PC-3 (cell line): ENCODE measurements at places on chromosomes 5 and 9.

GRCh38 chr9:136690104-136690805 lies 3.0 kb upstream of the AGPAT2 start:
- DNase-seq = no peak

DNA sequence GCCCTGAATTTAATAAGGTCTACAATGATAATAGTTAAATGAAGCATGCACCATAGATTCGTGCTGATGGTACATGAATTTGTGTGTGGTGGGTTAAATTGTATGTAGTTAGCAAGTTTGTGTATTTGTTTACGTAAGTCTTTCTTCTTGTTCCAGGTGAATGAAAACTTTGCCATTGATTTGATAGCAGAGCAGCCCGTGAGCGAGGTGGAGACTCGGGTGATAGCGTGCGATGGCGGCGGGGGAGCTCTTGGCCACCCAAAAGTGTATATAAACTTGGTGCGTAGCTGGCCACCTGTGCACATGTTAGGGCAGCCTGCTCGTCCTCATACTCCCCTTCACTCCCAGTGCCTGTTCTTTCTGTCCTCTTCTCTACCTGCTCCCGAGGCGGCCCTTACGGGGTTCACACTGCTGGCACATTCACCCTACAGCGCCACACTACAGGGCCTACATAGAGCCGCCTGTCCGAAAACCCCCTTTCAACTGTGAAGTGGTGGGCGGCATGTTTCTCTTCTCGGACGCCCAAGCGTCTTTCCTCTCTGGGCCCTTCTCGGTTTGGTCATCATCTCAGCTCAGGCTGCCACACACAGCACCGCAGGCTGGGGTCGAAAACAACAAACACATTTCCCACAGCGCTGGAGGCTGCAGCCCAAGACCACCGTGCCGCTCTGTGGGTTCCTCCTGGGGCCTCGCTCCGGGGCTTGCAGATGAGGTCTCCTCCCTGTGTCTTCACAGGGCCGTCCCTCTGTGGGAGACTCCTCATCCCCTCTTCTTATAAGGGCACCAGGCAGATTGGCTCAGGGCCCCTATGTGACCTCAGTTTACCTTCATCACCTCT lies 13.2 kb downstream of the NDUFS6 start:
- no peak for DNase-seq

GRCh38 chr9:125527471-125528002 lies 179.5 kb downstream of the MAPKAP1 start:
- no peak for DNase-seq

DNA sequence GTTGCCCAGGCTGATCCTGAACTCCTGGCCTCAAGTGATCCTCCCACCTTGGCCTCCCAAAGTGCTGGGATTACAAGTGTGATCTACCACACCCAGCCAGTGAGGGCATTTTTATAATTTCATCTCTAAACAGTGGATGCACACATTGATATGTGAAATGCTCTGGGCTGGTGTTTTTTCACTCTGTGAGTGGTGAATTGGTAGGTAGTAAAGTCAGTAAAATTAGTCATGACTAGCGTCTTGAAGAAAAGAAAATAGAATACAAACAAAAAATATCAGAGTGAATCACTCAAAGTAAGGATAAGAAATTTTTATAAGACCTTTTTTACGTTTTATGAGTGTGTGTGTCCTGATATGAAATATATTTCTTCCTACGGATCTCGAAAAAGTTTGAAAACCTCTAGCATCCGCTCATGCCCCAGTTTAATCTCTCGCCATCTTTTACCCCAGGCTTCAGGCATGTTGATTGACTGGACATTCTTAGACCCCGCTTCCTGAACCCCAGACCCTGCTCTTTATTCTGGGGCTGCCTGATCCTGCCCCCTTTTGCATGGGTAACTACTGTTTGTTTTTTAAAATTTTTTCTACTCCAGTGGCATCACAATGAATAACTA lies 14.0 kb downstream of the OSTF1 start:
- DNase-seq = peak; percentile 2

- peak; percentile 40 for DNase-seq
Measured at GRCh38 chr5:76765249-76765648, 49.3 kb downstream of the F2R start.

DNA sequence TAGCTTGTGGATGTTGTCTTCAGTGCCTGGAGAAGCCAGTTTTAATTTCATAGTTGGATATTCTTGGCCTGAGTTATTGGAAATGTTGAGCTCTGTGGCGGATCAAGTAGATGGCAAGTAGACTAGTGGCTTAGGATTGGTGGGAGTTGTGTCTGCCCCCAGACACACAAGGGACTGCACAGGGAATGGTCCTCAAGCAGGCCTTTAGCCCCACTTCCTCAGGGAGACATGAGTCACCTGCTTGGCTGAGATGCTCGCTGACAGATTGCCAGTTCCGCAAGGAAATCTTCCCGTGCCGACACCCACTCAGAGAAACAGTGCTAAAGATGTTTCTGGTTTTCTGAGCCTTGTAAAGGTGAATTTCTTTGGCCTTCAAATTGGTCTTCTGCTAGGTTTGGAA lies 18.8 kb upstream of the CATSPER3 start:
- DNase-seq = peak; percentile 60

DNA sequence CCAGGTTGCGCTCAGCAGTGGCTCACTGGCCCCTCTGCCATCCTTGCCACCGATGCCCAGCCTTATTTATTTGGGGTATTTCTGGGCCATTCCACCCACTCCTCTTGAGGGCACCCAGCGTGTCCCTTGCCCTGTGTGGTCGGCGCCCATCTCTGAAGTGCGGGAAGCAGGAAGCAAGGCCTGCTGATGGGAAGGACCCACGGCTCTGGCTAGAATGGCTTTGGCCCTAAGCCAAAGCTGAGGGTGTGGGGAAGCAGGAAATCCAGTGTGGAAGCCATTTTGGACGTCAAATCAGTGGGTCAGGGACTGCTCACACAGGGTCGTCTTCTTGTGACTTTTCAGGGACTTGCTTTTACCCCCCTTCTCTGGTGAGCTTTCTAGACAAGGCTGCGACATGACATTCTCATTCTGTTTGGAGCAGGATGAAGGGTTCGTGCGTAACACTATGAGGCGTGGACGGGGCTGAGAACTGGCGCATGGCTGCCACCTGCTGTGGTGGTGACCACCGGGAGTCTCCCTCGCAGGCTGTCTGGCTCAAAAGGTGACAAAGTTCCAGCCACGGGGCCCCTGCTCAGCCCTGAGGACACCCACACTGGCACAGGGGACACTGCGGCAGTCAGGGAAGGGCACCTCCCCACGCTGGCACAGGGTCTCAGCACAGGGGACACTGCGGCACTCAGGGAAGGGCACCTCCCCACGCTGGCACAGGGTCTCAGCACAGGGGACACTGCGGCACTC lies 50.7 kb upstream of the NKD2 start:
- peak; percentile 15 for DNase-seq

- DNase-seq = no peak
Measured at GRCh38 chr5:67686746-67687145, 490.1 kb upstream of the CD180 start.

- no peak for DNase-seq
Measured at GRCh38 chr5:4212981-4213819, 617.6 kb downstream of the IRX1 start.

DNA sequence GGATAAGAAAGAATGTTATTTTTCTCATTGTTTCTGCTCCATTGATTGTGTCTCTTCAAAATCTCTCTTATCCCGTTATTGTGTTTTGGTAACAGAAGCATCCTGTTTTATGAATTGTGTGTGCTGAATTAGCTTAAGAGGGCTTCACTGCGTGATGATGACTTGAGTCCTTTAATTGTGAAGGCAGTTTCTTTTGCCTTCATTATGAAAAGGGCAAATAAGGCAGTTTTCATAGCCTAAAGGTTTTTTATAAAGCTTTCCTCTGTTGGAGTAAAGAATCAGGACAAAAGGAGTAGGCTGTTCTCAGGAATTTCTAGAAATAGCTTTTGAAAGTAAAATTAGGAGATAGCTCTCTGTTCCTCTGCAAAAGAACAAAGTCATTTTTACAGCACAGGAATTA lies 169.8 kb downstream of the FOCAD start:
- DNase-seq = no peak

- no peak for DNase-seq
Measured at GRCh38 chr5:118009741-118010297, 978.5 kb downstream of the DTWD2 start.

DNA sequence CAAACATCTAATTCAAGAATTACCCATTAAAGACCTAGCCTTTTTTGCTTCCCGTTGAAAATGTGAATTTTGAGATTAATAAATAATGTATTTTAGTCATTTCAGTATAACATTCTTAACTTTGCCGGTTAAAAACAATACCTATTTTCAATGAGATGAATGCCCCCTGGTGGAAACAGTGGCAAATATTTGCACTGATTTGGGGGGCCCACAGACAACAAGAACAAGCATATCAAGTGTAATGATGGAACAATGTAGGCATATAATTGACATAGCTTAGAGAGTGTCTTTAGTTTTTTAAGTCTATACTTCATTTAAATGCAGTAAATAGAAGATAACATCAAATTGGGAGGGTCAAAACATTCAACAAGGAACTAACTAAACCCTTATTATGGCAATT lies 111.9 kb downstream of the NTRK2 start:
- DNase-seq = peak; percentile 31

- DNase-seq = no peak
Measured at GRCh38 chr9:19934301-19934871, 145.5 kb upstream of the SLC24A2 start.

GRCh38 chr9:133160742-133161546 lies 2.8 kb downstream of the GBGT1 start:
- peak; percentile 59 for DNase-seq

DNA sequence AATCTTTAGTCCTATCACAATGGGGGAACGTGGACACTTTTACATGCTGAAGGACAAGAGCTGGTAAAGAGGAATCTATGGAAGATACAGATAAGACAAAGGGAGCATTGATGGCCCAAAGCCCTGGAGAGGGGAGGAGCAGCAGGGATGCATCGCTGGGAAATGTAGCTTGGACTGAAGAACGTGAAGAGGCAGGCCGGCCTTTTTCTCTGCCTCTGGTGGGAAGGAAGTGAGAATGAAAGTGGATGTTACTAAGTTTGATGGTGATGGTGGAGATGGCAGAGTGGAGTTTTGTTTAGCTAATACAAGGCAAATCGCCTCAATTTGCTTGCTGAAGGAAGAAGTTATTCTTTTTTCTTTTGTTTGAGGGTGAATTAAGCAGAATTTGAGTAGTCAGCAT lies 124.6 kb upstream of the TAF11L2 start:
- no peak for DNase-seq

DNA sequence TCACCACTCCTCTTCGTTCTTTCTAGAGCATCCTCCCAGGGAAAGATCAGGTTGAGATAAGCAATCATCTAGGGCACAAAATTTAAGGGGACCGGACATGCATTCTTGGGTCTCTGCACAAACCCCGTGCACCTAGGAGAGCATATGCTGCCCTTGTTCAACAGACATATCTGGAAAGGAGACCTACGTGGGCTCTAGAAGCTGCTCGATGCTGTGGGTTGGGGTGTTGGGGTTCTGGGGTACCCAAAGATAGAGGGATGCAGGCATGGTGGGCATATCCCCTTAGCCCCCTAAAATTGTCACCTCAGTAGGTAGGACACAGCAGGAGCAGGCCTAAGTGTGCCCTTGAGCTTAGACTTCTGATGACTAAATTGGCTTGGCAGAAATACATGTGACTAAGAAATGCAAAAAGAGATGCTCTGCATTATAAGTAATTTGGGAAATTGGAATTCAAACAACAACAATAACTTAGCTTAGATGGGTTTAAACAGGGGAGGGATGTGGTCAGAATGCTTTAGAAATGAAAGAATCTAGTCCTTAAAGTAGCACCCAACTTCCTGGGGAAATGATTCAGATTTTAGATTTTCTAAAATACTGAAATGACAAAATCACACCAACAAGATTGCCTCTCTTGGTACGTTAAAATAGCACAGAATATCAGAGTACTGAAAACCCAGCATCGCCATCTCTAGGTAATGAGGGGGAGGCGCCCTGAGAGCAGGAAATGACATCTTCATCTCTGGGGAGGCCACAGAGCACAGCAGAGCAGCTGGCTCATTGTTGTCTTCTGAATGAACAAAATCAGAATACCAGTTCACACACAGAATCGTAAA lies 172.3 kb downstream of the GNA14 start:
- DNase-seq = no peak

GRCh38 chr5:115985802-115986757 lies 23.8 kb downstream of the LVRN start:
- DNase-seq = no peak

DNA sequence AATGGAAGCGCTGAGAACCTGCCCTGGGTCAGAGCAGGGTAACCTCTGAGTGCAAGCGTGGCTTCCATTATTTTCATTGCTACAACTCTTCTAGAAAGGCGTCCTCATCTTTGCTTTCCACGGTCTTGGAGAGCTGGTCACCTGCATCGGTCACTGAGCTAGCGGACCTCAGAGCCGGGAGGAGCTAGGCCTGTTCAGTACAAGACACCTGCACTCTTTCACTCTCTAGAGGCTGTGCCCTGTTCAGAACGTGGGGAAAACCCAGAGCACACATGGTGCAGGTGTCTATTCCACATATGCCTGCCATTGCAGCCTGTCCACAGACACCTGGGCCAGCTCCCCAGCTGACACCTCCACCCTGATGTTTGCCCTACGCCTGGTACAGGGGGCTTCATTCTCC lies 147.8 kb upstream of the IRX2 start:
- no peak for DNase-seq

DNA sequence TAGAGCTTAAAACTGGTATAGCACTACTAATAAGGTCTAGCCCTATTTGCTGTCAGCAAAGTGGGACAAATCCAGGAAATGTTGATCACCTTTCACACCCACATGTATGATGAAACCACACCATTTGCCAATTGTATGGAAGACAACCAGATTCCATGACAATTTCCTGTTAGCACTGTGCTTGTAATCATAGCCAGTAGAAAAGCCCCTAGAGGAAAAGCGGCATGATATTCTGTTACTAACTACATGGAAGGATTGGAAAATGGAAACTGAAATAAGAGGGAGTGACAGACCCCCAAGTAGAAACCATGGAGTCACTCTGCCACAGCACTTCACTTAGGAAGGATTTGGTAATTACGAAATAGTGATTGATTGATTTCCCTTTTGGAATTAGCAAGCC lies 923 bp downstream of the SPATA6L start:
- DNase-seq = no peak

DNA sequence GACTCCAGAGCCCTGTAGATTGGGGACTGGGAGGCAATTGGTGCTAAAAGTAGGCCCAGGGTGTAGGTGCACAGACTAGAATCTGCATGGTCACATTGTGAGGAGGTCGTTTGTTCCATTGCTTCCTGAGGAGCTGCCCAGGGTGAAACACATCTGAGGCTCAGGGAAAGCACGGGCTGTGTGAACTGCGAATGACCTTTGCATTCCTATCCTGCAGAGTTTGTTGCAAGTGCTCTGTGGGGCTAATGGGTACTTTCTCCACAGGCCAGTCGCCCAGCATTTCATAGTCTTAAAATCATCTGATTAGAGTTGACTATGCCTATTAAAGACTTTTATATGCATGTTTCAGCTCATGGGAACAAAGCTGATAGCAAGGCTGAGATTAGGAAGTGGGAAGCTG lies 14.4 kb upstream of the SLC46A2 start:
- no peak for DNase-seq
